AG04449 (cell line): ENCODE measurements at places on chromosomes 6 and 20.

- DNase-seq, result no peak
These were observed 88.6 kb downstream of the PDE10A start for GRCh38 chr6:165574220-165575157.

DNA sequence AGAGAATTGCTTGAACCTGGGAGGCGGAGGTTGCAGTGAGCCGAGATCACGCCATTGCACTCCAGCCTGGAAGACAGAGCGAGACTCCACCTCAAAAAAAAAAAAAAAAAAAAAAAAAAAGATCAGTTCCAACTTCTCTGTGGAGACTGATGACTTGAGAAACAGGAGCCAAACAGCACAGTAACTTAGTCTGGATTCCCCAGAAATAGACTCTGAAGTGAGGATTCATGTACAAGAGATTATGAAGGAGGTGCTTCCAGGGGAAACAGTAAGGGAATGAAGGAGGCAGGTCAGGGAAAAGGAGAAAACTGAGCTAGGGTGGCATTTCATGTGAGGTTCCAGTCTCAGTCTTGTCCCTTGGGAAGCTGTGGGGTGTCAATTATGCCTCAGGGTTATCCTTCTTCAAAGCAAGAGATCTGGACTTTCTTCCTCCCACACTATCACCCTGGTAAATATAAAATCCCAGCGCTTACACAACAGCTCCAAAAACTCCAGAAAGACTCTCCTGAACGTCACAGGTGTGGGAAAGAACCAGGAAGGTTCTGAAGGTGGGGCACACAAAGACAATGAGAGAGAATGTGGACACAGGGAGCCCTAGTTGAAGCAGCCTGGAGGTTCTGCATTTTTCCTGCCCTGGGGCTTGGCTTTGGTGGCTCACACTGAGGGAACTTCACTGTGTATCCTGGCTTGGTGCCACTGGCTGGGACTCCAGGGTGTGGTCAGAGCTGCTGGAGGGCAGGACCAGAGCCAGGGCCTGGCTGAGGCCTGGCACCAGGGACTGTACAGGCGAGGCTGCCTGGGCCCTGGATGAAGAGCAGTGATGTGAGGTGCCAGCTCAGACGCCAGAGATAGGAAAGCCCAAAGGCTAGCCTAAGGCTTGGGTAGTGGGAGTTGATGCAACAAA is 46.8 kb downstream of the PCNA start:
- DNase-seq, result no peak

DNA sequence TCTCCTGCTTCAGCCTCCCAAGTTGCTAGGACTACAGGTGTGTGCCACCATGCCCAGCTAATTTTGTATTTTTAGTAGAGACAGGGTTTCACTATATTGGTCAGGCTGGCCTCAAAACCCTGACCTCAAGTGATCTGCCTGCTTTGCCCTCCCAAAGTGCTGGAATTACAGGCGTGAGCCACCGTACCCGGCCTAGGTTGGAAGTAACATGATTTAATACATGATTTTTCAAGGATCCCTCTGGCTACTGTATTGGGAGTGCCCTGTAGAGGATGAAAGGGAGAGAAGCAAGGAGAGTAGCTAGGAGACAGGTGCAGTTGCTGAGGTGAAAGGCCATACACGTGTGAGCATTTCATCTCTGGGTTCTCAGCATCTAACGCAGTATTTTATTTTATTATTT is 2.6 kb upstream of the NCOA3 start:
- no peak for DNase-seq

GRCh38 chr6:143210420-143210819 is 149.7 kb downstream of the AIG1 start:
- no peak for DNase-seq

GRCh38 chr6:117493470-117493869 is 11.0 kb downstream of the DCBLD1 start:
- no peak for DNase-seq

DNA sequence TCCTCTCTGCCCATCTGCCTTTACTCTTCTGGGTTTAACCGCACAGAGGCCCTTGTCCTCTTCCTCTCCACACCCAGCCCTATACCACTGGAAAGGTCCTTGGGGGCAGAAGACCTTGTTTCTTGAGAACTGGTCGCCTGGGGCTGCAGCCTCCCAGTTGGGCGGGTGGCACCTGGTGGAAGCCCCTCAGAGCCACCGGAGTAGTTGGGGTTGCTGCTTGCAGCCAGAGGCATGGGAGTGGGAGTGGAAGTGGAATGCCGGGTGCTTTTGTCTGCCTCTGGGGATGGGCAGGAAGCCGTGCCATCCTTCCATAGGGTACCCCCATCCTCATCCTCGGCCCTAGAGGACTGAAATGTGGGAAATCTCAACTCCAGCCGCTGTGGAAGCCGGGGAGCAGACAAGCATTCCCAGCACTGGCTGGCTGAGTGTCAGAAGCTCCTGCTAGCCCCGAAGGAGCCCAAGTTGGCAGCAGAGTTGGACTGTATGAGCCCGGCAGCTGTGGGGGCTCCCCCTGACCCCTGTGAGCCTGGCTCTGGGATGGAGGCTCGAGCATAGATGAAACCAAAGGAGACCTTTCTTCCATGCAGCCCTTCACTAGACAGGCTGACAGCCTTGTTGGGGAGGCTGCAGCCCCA is 1.2 kb downstream of the VSTM2L start:
- DNase-seq, result no peak

DNA sequence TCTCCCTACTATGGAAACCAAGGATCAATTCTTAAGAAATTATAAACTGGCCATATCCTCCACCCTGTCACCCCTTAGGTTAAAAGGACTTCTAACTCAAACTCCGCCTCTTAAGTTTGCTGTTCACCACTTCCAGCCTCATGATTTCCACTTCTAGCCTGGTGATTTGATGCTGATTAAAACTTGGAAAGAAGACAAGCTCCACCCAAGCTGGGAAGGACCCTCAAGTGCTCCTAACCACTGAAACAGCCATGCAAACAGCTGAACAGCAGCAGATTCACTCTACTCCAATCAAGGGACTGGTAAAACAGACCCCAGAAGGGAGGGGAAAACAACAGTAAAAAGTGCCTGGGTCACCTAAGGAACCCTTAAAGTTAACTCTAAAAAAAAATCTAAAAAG is 10.3 kb downstream of the LCA5 start:
- no peak for DNase-seq

DNA sequence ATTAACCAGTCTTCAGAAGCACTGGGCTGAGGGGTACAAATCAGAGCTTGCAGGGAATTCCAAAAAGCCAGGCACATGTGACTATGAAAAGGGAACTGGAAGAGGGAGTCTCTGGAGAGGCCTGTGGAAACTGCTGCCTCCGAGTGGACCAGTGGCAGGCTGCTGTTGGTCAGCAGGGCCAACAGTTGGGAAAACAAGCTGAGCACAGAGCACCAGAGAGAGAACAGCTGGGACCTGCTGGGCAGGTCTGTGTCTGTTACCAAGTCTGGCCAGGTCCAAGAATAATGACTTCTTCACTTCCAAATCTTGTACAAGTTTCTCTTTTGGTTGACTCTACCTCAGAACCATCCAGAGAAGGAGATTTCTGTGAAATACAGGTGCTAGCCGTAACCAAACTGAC is 81.4 kb downstream of the LIN28B start:
- no peak for DNase-seq

DNA sequence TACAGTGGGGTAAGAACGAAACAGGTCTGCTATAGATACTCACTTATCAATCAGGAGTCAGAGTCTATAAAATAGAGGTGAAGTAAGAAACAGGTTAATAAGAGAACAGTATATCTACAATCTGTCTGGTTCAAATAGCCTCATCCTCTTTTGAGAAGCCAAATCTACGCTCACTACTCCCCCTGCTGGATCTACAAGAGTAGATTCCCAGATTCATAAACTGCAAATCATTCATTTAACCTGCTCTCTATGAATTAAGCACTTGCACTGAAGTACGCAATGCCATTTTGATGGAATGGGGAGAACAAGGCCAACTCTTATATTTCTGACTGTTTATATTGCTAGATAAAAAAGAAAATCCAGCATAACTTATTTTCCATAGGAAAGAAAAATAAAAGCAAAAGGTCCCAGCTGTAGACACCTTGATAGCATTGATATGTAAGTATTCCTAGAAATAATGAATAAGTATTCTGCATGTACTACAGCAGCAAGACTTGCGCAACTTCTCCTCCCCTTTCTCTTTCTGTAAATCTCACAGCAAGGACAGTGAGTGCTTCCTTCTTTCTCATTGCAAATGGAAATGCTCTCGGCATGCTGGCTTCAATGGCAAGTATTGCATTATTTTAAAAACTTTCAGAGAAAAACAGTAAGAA is 92.3 kb downstream of the RFX6 start:
- DNase-seq, result no peak

DNA sequence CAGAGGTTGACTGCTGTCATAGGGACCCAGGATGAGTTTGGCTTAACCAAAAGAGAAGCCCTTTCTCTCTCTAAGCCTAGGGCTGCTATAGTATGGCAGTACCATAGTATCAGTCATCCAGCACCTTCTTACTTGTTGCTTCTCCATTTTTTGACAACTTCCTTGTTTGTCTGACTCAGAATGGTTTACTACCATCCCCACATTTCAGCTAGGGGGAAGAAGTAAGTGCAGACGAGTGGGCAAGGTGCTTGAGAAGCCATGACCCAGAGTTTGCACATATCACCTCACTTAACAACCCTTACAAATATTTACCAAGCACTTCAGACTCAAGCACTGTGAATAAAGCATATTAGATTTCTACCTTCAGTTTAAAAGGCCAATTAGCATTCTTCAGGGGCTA is 289.9 kb upstream of the TSHZ2 start:
- no peak for DNase-seq

DNA sequence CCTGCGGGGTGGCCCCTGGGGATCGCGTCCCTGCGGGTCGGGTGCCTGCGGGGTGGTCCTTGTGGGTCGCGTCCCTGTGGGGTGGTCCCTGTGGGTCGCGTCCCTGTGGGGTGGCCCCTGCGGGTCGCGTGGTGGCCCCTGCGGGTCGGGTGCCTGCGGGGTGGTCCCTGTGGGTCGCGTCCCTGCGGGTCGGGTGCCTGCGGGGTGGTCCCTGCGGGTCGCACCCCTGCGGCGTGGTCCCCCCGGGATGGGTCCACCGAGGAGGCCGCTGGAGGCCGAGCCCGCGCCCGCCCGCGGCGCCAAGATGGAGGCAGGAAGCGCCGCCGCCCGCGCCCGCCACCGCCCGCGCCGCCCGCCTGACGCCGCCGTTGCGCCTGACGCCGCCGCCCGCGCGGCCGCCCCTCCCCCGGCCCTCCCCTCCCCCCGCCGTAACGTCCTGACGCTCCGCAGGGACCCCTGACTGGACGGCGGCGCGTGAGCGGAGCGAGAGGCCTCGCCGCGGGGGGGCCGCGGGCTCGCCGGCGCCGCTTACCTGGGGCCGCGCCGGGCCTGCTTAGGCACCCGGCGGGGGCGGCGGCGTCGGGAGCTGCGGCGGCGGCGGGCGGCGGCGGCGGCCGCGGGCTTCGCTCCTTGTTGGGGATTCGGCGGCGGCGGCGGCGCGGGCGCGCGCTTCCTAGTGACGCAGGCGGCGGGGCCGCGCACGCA is at the start of gene GMEB2:
Gene GMEB2, minus strand, starts transcription at position 678 of the 705 bp plus-strand sequence. CDS start 7,704 bp downstream, outside the sequence.
- DNase-seq, result no peak

- DNase-seq, result no peak
These were observed 40.3 kb upstream of the HIVEP2 start for GRCh38 chr6:142985281-142985680.

GRCh38 chr6:125415913-125416312 is 114.1 kb upstream of the HDDC2 start:
- no peak for DNase-seq

DNA sequence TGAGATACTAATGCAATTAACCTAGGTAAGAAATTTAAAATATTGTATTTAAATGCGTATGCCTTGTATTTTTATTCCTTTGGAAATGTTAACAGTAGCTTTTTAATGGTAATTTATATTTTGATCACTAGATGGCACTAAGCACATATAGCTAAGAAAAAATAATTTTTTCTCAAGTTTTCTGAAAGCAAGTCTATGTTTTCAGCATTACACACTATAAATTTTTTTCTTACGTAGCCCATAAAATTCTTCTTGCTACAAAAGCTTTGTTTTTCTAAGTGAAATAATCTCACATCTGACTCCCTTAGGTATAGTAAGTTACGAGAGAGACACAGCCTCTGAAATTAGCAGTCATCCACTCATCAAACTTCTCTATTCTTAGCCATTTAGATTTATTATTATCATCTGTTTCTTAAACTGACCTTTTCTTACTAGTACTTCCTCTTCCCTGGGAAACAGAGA is 35.7 kb downstream of the TSPYL4 start:
- no peak for DNase-seq
